Activated naive CD4-positive, alpha-beta T cell (primary cell): ENCODE measurements at places on chromosomes 6 and 20.

- no peak for DNase-seq
Observed at GRCh38 chr6:8057263-8057662, 6.9 kb downstream of the BLOC1S5 start.

DNA sequence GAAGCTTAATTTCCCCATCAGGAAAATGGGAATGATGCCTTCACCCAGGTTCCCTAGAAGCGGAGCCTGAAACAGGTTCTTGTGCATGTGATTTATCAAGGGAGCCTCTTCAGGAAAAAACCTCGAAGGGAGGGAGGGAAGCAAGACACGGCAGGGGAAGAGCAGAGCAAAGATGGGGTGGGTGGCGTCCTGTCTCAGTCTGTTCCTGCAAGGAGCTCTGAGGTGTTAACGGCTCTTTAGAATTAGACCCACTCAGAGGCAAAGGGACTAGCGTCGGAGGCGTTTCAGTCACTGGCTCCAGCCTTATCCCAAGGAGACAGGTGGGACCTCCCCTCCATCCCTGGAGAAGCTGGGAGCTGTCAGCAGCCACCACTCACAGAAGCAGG is 15.6 kb upstream of the UBE2V1 start:
- DNase-seq, result no peak

DNA sequence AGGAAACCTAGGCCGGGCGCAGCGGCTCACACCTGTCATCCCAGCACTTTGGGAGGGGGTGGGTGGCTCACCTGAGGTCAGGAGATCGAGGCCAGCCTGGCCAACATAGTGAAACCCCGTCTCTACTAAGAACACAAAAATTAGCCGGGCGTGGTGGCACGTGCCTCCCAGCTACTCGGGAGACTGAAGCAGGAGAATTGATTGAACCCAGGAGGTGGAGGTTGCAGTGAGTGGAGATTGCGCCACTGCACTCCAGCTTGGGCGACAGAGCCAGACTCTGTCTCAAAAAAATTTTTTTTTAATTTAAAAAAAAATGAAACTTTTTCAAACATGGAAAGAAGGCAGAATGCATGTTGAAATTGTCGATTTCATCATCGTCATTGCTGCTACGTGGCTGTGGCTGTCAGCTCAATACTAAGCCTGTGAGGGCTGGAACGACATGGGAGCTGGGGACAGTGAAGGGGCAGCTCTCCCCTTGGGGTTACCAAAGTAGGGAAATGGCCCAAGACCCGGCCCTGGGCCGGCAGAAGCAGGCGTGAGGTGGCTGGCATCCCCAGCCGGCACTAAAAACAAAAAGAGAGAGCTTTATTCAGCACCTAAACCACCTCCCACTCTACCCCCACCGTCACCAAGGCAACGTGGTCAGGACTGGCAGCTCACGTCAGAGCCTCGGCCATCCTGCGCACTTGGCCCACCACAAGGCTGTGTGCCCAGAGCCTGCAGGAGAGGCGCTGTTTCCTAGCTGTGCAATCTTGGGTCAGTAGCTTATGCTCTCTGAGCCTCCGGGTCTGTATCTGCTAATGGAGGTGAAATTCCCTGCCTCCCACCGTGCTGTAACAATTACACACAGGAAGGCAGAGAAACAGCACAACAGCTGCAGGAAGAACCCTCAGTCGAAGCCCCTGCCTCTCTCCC is 30.8 kb downstream of the AGPAT4 start:
- DNase-seq, result no peak

DNA sequence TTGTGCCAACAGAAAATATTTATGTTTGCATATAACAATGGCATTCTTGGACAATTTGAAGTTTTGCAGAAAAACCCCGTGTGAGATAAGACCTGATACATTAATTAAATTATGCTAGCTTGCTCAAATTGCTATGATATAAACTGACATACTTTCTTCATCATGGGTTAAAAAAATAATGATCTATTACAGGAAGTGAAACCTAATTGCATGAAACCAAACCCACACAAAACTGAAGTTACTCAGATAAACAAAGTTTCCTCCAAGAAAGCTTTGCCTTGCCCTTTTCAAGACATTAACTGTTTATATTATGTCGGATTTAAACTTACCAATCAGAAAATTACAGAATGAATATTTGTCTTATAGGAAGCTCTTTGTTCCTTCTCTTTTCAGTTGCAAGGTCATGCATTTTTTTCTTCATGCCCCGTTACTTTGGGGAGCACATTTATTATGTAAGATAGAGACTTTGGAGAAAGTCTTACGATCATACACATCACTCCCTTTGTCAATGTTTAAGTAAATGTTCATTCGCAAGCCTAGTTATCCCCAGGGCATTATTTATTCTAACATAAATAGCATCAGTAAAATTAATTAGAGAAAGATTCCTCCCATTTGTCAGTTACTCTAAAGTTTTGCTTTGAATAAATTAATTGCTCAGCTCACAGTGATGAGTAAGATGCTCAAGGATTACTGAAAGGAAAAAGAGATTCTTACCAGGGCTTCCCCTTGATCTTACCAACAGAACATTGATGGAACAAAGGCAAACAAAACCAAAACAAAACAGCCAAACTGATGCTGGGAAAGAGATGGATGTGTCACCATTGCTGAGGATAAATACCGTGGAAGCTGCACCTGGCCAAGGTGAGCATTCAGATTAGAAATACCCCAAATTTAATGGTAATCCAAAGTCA is 14.8 kb upstream of the TMEM244 start:
- no peak for DNase-seq

DNA sequence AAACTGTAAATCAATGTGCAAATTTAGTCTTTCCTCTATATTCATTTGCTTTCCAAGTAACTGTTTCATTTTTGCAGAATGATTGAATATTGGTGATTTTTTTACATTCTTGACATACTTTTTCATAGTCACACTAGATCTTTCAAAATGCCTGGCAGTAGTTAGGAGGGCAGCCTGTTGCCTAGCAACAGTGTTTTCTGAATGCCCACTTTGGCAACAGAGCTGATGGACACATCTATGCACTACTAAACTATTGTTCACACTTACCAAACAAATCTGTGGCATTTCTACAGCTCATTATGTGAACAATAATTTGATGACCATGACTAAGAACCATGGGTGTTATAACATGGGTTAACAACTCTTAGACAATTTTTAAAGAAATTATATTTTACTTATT is 438.0 kb upstream of the IMPG1 start:
- no peak for DNase-seq

DNA sequence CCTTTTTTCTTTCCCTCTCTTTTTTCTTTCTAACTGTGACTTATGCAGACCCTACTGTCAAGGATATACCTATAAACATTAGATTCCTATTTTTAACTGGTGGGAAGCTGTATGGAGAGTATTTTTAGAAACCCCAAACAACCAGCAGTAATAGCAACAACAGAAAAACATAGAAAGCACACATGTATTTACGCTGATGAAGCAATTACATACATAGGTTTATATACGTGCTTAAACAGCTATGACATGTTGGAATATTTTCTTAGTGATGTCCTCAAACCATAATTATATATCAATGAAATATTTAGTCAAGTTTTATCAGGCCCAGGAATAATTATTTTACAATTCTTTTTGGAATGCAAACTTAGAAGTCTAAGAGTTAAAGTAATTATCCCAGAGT is 294.3 kb upstream of the SOX4 start:
- DNase-seq, result no peak

- no peak for DNase-seq
Observed at GRCh38 chr20:58212636-58213035, 15.8 kb downstream of the ANKRD60 start.

- no peak for DNase-seq
Observed at GRCh38 chr6:13044896-13045295, 283.4 kb downstream of the TBC1D7 start.

DNA sequence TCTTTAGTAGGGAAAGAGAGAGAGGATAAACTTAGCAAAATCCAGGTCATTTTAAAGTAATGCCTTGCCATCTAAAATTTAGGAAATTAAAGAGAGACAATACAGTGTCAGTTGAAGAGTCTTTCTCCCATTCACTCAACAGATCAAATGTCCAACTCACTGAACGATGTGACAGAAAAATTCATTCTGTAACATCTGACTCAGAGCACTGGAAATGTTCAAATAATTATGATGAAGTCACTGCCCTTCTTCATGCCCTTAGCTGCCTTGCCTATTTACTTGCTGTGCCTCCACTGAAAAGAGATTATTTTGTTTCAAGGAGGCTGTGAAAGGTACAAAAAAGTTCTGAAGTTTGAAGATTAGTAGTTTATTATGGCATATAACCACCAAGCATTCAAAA is 434.8 kb downstream of the ADGRB3 start:
- no peak for DNase-seq

DNA sequence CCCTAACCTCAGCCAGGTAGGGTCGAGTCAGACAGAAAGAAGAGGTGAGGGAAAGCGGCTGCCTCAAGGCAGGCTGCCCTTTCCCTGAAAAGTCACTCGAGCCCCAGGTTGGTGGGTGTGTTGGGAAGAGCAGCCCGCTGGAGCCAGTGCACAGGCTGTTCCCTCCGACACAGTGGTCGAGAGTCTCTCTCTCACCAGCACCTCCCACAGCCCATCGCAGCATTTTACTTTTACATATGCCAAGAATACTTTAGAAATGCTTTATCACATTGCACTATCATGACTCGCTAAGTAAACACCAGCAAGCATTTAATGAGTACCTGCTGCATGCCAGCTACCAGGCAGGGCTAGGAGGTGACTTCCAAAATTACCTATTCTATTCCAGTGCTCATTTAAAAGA is 1.7 kb downstream of the PRPH2 start:
- no peak for DNase-seq

DNA sequence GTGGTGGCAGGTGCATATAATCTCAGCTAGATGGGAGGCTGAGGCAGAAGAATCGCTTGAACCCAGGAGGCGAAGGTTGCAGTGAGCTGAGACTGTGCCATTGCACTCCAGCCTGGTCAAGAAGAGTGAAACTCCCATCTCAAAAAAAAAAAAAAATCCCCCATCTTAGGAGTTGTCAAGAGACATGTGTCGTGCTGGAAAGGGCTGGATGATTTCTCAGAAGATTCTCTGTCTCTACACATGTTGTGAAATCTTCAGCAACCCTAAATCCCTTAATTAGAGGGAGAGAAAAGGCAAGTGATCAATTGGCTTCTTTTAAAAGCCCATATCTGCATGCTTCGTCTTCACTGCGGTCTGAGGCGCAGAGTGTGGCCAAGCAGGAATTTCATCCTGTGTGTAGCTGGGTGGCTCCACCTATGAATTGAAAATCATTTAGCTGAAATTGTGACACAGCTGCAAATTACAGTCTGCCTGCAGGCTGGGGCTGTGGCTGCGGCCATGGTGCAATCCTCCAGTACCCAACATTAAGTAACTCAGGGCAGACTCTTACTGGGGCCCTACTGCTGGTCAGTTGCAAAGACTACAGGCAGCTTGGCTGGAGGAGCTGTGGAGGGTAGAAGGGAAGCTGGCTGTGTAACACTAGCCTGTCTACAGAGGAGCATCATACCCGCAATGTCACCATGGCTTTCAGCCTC is 3.2 kb upstream of the TGM3 start:
- no peak for DNase-seq

DNA sequence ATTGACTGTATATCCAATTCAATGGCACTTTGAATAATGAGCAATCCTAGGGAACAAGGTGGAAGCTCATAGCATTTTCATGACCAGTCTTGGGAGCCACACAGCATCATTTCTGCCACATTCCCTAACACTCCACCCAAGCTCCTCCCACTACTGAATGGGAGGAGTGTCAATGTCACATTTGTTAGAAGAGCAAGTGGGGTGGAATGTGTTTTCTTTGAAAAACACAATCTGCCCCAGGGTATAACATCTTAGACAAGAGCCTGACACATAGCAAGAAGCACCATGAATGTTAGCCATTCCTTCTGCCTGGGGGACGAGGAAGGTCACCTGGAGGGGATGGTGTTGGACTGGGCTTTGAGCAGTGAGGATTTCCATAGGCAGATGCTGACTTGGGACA is 258.3 kb upstream of the PMEPA1 start:
- no peak for DNase-seq

- DNase-seq, result no peak
Observed at GRCh38 chr6:152364866-152365265, 272.3 kb downstream of the SYNE1 start.

DNA sequence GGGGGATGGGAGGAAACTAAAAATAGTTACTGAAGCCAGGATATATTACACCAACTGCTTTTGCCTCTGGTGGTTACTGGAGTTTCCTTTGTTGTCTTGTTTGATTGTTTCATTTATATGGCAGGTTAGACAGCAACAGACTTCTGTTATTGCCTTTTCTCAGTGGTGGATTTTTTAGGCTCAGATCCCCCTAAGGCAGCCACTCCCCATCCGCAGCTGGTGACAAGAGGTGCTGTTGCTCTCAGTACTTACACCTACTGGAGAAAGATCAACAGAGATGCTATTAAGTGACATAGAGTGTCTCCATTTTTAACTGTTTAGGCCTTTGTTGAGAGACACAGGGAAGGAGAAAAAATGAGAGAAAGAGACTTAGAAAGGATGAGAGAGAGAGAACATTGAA is 552.1 kb downstream of the PKHD1 start:
- DNase-seq, result no peak

- no peak for DNase-seq
Observed at GRCh38 chr6:74609871-74610270, 596.0 kb downstream of the COL12A1 start.

GRCh38 chr6:121816906-121817540 is 381.6 kb downstream of the GJA1 start:
- DNase-seq, result no peak

- no peak for DNase-seq
Observed at GRCh38 chr6:133966654-133967329, 13.8 kb downstream of the TBPL1 start.

- DNase-seq, result no peak
Observed at GRCh38 chr6:129264480-129265045, 381.6 kb downstream of the LAMA2 start.

DNA sequence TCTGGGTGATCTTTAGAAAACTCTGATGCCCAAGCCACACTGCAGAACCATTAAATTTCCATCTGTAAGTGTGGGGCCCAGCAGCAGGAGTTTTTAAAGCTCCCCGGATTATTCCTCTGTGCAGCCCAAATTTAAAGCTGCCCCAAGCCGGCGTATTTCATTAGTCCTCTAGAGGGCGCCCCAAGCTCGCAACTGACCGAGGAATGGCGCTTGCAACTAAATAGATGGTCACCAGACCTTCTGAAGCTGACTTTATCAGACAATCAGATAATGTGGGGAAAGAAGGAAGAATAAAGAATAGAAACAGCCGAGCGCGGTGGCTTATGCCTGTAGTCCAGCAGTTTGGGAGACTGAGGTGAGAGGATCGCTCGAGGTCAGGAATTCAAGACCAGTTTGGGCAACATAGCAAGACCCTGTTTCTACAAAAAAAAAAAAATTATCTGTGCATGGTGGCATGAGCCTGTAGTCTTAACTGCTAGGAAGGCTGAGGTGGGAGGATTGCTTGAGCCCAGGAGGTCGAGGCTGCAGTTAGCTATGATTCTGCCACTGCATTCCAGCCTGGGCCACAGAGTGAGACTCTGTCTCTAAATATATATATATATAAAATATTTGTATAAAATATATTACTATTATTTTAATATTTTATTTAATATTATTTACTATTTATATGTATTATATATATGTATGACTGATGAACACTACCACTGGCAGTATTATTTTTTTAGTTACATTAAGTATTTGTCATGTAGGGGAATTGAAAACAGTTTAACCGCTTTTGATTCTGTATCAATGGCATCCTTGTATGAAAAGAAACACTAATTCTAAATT is 56.0 kb downstream of the OTOR start:
- peak; percentile 5 for DNase-seq

GRCh38 chr6:118284736-118285360 is 263.2 kb upstream of the PLN start:
- no peak for DNase-seq
